Bladder microvascular endothelial cell (primary cell): ENCODE measurements at places on chromosomes 16 and 17. TPM values are rescaled to one million over a fixed set of nuclear protein-coding genes. Genes with fewer than 3 reads are reported as not detected.

The TAOK2 gene
- total RNA-seq, result 98.1 and 119 TPM in 2 replicates

The CEP95 gene
- total RNA-seq, result 18.5 and 29.3 TPM in 2 replicates

The USP31 gene
- total RNA-seq, result 29.3 and 61.7 TPM in 2 replicates

The UNK gene
- 6.8 and 22.8 TPM in 2 replicates for total RNA-seq

The IRX6 gene
- not detected in 2 replicates for total RNA-seq

The PEMT gene
- 15.4 and 23.7 TPM in 2 replicates for total RNA-seq

The BIRC5 gene
- total RNA-seq, result 36.3 and 92.9 TPM in 2 replicates

The FTSJ3 gene
- total RNA-seq, result 60.9 and 67.0 TPM in 2 replicates

The SMIM36 gene
- not detected in 2 replicates for total RNA-seq

The AKAP10 gene
- 12.5 and 24.6 TPM in 2 replicates for total RNA-seq

The DHRS7C gene
- total RNA-seq, result not detected in 2 replicates

The CES3 gene
- total RNA-seq, result not detected in 2 replicates

The CMTM2 gene
- not detected in 2 replicates for total RNA-seq

The CDH8 gene
- total RNA-seq, result under 0.01 and 0.50 TPM in 2 replicates
